ENCODE measurements at places on chromosomes 11 and 22. TPM values are rescaled to one million over a fixed set of nuclear protein-coding genes. Genes with fewer than 3 reads are reported as not detected.

The SERPING1 gene
- 31.4 TPM for total RNA-seq

GRCh38 chr11:74321487-74322188 lies 10.2 kb upstream of the P4HA3 start:
- peak; percentile 72 for DNase-seq

The FGF3 gene
- 0.09 TPM for total RNA-seq

The PAX6 gene
- 0.27 TPM for total RNA-seq

The ZC3H12C gene
- 13.0 TPM for total RNA-seq

The PLA2G6 gene
- total RNA-seq, result 10.1 TPM

All from muscle of leg (tissue), 16 donors.